ENCODE measurements at places on chromosomes 16 and 17.

- no peak for DNase-seq
Observed at GRCh38 chr16:21156767-21157467, 1.6 kb upstream of the LDAF1 start.

DNA sequence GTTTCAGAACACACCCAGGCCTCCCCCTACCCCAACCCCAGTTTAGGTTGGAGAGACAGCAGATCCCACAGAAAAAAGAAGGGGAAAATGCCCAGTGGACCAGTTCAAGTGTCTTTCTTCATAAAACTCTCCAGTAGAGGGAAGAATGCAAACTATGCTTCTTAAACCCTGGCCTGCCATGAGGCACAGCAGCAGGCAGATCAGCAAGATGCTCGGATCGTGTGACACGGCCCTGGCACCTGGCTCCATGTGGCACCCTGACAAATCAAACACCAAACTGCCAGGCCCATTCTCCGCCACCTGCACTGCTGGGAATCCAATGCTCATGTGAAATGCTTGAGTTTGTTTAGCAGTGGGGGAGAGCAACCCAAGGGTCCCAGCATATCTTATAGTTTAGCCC, 166.8 kb downstream of the SOX9 start:
- no peak for DNase-seq

DNA sequence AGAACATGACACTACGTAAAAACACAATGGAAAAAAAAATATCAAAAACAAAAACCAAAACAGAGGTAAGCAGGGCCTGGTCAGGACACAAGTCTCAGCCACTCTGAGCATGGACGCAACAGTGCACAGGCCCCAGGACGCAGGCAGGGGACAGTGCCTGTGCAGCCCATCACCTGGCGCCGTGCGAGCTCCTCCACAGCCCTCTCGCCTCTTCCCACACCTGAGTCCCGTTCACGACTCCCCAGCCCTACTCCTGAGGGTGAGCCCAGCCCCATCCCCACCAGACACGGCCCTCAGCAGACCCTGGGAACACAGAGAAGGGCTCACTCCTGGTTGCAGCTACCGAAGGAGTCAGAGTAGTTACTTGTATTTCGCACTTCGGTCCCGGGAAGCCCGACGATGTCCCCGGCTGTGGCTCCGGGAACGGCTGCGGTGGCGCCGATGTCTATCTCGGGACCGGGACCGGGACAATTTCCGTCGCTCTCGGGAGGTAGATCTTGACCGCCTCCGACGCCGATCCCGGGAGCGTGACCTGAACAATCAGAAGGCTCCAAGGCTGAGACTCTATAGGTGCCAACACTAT, 9.4 kb downstream of the HBQ1 start:
- no peak for DNase-seq

DNA sequence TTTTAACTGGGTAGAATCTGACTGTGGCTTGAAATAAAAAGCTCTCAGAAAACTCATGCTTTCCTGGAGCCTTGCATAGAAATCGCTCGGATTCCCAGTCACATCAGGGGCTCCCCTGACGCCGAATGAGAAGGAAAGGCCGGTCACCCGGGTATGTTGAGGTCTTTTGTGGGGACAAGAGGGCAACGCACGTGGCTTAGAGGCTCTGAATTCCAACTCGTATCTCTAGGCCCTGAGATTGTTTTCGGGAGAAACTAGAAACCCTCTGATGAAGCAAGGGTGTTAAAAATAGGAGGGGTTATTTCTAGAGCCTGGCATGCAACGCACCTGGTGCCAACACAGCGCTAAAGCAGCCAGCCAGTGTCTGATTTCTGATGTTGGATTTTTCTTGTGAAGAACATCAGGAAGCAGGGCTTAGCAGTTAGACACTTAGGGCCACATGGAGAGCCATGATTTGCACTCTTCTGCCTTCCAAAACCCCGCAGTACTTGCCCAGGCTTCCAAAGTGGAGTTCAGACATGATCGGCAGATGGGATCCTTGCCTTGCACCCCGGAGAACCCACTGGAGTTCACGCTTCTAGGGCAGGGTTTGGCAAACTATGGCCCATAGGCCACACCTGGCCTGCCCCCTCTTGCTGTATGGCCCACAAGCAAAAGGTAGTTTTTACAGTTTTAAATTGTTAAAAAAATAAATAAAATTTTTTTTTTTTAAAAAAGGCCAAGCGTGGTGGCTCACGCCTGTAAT, 12.6 kb downstream of the CACNG1 start:
- DNase-seq = no peak

- no peak for DNase-seq
Observed at GRCh38 chr16:49543631-49543946, 170.0 kb downstream of the C16orf78 start.

DNA sequence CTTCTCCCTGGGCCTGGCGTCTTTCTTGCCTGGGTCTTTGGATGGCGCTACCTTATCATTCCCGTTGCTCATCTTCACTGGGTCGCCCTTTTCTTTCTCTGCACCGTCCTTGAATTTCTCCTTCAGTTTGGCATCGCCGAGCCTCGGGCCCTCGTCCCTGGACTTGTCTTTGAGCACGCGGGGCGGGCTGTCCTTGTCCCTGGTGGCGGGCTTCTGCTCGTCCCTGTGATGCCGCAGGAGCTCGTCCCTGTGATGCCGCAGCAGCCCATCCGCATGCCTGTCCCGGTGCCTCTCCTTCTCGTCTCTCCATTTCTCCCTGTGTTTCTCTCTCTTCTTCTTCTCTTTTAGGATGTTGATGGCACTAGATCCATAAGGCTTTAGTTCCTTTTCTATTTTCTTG, 64.3 kb downstream of the ZNF778 start:
- no peak for DNase-seq
